ENCODE measurements at places on chromosomes 4 and X. TPM values are rescaled to one million over a fixed set of nuclear protein-coding genes. Genes with fewer than 3 reads are reported as not detected.

DNA sequence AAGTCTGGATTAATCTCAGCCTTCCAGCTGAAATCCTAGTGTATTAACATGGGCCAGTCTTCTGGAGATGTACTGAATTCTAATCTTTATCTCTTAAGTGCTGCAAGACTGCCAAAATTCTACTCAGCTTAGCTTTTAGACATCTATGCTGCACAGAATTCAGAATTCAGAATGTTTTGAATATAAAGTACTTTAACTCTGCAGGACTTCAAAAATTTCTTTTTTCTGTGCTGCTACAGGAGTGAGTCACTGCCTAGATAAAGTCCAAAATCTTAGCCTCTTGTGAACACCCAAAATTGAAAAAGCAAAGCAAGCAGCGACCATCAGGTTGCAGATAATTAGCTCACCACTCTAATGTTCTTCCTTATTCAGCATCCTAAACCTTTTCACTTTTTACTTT is 1092.6 kb upstream of the PCDH10 start:
- DNase-seq: peak; percentile 23

ASMT gene
- not detected for total RNA-seq

DCLK2 gene
- 4.9 TPM for total RNA-seq

GRCh38 chr4:65202853-65203236 is 467.4 kb downstream of the EPHA5 start:
- DNase-seq: no peak

GLRB gene
- total RNA-seq: 5.1 TPM

NDUFA1 gene
- 111 TPM for total RNA-seq

DNA sequence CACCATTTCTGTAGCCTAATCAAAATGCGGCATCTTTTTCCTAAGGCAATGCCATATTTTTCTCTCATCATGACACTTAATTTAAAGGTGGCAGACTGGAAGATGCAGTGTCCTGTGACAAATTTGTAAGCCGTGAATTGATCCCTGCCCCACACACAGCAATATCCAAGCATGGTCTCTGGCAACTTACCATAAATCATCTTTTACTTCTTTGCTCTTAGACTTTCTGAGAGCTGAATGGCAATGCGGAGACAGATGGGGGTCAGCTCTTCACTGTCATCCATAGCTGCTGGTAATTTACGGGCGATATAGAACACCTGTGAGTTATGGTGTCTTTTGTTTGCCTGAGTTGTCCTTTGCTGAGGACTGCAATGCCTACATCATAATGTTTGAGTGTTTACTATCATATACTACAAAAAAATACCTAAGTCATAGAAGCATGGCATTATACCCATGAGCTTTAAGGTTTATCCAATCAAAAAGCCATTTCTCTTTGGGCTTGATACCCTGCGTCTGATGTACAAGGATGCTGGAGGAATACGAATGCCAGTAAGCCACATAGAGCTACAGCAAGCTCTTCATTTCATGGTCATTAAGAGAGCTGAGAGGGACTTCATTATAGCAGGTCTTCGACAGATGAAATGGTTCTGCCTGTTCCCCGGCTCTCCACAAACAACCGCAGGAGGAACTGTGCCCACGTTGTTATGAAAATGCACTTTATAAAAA is 148.1 kb downstream of the TRIML1 start:
- DNase-seq: no peak

GRCh38 chrX:150849996-150850720 is 48.3 kb downstream of the CD99L2 start:
- DNase-seq: no peak

- no peak for DNase-seq
These were observed 518.0 kb downstream of the RPA4 start for GRCh38 chrX:97401586-97402136.

DNA sequence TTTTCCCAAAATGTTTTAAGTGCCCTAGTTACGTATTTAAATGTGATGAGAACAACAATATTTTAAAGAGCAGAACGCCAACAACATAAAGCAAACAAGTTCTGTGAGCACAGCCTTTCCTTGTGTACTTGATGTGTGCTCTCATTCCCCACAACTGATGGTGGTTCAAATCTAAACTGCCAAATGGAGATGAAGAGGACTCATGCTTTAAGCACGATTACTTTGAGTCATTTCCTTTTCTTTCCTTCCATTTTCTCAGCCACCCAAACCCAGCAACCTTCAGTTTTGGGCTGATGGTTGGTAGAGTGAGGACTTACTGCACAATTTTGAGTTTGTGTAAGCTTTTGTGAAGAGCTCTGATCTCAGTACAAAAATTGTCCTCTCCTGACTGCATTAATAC is 1.7 kb downstream of the NSD2 start:
- peak; percentile 34 for DNase-seq

GRCh38 chrX:148556498-148556897 is 56.1 kb downstream of the AFF2 start:
- DNase-seq: no peak

- no peak for DNase-seq
These were observed 1.4 kb downstream of the RBMX start for GRCh38 chrX:136879001-136879687.

- no peak for DNase-seq
These were observed 7.9 kb upstream of the NALF2 start for GRCh38 chrX:69496183-69496582.

GRCh38 chr4:3715061-3715854 is 50.9 kb upstream of the ADRA2C start:
- DNase-seq: no peak

DNA sequence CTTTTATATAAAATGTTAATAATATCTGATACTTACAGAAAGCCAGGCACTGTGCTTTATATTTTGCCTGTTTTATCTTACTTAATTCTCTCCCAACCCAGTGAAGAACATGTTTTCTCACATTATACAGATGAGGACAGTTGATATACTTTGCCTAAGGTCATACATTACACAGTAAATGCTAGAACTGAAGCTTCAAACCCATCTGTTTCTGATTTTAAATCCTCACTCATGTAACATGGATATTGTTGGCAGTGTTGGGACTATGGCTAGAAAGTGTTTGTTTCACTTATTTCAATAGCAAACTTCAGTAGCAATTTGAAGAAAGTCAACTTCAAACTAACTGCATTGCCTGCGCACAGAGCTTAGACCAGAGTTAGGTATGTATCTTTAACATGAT is 57.4 kb downstream of the RAPGEF2 start:
- no peak for DNase-seq

AFF2 gene
- not detected for total RNA-seq

GABRE gene
- total RNA-seq: not detected

- DNase-seq: no peak
These were observed 233.7 kb downstream of the PRDM5 start for GRCh38 chr4:120688791-120689190.

GRCh38 chr4:10104211-10104990 is 12.2 kb downstream of the WDR1 start:
- DNase-seq: no peak

TLR10 gene
- not detected for total RNA-seq

DNA sequence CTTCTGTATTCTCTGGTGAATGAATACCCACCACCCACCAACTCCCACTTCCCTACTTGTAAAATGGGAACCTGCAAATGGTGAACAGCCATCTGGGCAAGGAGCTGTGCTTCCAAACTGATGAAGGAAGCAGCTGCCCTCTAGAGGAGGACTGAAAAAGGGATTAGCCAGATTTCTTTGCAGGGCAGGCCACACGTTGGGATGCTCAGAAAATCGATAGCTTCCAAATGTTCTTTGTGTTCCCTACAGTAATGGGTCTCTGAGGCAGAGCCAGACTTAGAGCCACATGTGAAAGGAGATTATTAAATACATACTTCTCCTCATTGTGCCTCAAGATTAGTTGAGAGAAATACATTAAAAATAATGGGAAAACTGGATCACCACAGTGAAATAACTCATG is 39.3 kb upstream of the LPAR4 start:
- peak; percentile 57 for DNase-seq

GRCh38 chr4:71262161-71262560 is 76.7 kb upstream of the SLC4A4 start:
- DNase-seq: no peak

DNA sequence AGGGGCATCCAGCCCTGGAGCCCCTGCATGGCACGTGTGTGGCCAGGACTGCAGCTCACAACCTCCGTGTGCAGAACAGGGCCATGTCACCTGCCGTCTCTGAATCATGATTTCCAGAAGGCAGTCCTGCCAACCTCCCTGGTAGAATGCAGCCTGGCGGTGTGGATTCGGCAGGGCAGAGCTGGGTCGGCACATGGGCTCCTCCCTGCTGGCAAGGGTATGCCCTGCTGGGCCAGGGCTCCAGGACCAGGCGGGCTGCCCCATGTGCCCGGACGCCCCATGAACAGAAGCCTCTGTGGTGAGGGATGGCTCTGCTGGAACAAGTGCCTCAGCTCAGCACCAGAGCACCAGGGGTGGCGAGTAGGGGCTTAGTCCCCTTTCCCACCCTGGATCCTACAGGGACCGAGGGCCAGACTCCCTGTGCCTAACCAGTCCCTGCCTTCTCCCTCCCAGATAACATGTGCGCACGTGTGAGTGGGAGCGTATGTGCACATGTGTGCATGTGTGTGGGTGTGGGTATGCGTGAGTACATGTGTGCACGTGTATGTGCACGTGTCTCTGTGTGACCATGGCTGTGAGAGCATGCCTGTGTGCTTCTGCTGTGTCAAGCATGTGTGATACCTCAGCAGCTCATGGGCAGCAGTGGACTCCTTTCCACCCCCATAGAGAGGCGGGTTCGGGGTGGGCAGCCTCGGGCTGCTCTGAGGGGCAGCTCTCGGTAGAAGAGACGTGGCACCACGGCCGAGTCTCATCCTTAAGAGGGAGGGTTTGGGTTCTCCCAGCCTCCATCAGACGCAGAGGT is 10.3 kb upstream of the MXD4 start:
- no peak for DNase-seq

DNA sequence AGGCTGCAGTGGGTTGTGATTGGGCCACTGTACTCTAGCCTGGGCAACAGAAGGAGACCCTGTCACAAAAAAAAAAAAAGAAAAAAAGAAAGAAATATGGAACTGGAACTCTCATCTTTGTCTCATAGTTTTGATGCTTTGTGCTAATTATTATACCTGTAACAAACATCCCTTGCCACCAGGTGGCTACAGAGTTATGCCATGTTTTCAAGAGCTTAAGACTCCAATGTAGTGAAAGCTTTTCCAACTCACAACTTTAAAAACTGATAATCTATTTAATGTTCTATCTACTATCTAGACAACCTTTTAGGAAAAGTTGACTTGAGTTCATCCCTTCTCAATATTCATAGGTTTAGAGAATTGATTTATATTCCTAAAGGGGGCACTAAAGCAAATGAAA is 42.4 kb downstream of the HTR2C start:
- DNase-seq: peak; percentile 3

DNA sequence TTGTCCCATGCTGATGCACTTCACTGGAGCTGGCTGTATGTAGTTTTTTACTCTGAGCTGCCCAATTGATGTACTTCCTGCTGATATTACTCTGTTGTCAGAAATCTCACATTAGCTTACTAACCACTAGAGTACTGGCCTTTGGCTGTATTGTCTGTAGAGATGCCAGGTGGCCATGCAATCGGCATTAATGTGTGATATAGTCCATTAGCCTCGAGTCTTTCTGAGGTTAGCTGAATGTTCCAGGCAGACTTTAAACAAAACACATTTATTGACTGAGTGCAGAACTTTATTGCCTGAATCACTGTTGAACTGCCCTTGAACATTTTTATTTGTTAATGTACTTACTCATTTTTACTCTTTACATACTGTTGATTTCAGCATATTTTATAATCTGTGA is 335.2 kb downstream of the PCDH10 start:
- no peak for DNase-seq

DNA sequence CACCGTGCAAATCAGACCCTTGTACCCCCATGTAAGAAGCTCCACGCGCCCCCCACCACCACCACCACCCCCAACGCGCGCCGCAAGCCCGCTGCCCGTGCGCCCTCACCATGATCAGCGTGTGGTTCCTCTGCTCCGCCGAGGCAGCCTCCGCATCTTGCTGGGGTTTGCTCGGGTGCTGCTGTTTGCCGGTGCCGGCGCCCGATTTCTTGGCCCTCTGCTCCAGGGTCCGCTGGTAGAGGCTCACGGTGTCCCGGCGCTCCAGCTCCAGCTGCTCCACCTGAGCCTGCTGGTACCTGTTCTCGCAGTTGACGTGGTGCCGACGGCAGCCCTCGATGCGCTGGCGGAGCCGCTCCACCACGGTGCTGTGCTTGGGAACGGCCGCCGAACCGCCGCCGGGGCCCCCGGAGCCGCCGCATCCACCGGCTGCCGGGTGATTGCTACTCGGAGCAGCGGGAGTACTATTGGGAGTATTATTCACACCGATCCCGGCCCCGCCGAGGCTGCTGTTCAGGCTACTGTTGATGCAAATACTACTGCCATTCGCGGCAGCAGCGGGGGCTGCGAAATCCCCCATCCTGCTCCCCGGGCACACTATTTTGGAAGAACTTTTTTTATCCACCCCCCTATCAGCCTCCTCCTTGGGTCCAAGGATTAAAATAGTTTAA is 1.1 kb downstream of the MAML3 start:
- DNase-seq: peak; percentile 68

- DNase-seq: no peak
These were observed 25.5 kb downstream of the MID2 start for GRCh38 chrX:107851215-107851614.

GUCY1B1 gene
- not detected for total RNA-seq

GRCh38 chr4:147780137-147780777 is 48.4 kb downstream of the ARHGAP10 start:
- DNase-seq: no peak

GRCh38 chr4:24794916-24795665 is at the start of gene SOD3:
Gene SOD3, plus strand, starts transcription at chr4:24795573. Its CDS starts 3,949 bp downstream, at chr4:24799522.
- DNase-seq: no peak

DNA sequence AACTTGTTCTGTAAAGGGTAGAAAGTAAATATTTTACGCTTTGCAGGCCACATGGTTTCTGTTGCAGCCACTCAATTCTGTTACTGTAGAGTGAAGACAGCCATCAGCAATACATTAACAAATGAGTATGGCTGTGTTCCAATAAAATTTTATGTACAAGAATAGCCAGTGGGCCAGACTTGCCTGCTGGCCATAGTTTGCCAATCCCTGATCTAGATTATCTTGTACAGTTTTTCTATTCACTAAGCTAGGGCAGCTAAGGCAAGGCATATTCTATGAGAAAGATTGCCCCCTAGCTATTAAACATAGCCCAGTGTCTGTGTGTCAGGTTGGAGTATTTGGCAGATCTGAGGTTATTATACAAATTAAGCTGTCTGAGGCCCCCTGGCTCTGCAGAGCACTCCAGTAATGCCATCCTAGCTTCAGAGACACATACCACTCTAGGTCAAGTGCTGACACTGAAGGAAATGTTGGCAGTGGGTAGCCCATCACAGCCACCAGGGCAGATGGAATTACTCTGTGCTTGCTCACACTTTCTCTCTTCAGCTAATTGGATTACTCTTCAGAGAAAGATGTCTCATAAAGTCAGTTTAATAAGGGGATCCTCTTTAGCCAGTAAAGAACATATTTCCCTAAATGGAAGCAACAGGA is 40.7 kb downstream of the MTTP start:
- DNase-seq: peak; percentile 56

GRCh38 chrX:41009850-41010846 is 75.1 kb upstream of the USP9X start:
- peak; percentile 75 for DNase-seq

GRCh38 chrX:133966199-133966598 is 19.2 kb downstream of the GPC3 start:
- DNase-seq: no peak

All from A673 (cell line).